ENCODE measurements at places on chromosomes 4 and X. TPM values are rescaled to one million over a fixed set of nuclear protein-coding genes. Genes with fewer than 3 reads are reported as not detected.
A peak's percentile ranks its signal among the peaks of the same experiment; 100 is the strongest.

DNA sequence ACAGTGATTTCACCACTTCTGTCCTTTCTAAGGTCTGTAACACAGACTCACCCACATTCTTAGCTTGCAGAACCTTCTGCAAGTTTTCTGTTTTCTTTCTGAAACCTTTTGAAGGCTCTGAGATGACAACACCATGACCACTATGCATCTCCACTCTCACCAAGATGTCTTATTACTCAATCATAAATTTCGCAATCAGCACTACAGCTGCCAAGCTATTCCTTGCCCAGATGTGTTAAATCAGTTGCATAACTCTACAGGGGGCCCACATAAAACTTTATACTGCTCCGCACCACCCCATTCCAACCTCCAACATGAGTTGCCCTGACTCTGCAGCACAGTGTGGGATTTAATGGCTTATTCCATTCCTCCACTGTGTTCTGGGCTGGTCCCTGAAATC, 229.9 kb downstream of the COL25A1 start:
- DNase-seq: no peak

GRCh38 chr4:123866796-123867195, 470.2 kb downstream of the SPRY1 start:
- no peak for DNase-seq

DNA sequence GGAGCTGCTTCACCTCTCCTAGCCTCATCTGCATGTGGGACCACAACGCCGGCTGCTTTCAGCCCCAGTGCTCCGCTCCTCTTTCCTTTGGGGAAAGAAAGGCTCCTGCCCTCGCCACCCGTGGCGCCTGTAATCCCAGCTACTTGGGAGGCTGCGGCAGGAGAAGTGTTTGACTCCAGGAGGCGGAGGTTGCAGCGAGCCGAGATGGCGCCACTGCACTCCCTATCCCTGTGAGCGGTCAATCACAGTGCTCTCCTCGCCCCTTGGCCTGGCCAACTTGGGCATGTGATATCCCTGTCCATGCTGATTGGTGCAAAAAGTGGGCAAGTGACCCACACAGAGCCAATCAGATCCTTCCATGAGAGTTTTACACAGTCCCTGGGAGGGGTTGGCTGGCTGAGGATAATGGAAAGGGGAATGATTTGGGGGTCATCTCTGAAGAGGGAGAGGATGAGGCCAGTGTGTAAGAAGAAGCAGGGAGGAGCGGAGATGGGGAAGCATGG, 56.2 kb downstream of the WFS1 start:
- no peak for DNase-seq

Gene PGRMC2
- 81.6 TPM for total RNA-seq

DNA sequence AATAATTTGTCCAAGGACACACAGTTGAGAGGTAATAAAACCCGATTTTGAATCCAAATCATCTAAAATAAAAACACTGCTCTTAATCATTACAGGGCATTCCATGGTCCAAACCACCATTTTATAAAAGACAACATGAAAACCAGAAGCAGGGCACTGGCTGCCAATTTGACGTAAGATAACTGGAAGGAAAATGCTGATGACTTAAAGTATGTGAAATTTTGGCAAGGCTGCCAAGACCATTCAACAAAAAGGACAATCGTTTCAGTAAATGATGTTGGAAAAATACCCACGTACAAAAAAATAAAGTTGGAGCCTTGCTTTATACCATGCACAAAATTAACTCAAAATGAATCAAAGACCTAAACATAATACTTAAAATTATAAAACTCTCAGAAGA, 344.4 kb downstream of the RAPGEF2 start:
- DNase-seq: no peak

GRCh38 chr4:144449611-144450010, 196.3 kb upstream of the HHIP start:
- DNase-seq: no peak

DNA sequence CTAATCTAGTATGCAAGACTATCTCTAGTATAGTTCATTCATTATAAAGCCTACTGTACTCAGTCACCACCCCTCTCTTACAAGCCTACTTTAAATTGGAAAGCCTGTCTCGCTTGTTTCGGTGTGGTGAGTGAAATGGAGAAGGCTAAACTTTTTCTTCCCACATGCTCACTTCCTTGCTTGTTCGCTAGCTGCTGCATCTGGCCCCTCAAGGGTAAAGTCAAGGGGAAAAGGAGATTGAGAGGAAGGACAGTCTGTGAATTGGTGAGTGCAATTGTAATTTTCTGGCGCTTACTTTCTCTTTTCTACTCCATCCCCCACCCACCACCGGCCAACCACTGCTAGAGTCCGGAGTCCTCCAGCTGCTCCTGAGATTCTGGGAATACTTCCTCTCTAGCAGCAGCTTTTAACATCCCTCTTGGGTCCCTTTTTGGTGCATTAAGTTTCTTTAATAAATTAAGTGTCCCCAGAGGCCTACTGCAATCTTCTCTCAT, 12.1 kb upstream of the ARAP2 start:
- no peak for DNase-seq

DNA sequence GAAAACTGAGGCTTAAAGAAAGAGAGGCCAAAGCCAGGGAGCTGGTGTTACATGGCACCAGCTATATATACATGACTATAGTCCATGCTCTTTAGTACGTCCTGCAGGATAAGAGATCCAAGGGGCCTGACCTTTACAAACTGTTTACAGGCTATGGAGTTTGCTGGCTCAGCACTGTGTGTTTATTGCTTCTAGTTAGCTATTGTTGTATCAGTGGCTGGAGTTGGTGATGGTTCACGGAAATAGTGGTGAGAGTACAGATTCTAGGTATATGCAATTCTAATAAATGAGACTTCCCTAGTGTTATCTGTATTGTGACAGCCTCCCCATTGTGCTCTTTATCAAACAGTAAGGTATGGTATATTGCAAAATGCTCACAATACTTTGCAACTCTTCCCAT, 46.5 kb downstream of the REPS2 start:
- peak; percentile 44 for DNase-seq

DNA sequence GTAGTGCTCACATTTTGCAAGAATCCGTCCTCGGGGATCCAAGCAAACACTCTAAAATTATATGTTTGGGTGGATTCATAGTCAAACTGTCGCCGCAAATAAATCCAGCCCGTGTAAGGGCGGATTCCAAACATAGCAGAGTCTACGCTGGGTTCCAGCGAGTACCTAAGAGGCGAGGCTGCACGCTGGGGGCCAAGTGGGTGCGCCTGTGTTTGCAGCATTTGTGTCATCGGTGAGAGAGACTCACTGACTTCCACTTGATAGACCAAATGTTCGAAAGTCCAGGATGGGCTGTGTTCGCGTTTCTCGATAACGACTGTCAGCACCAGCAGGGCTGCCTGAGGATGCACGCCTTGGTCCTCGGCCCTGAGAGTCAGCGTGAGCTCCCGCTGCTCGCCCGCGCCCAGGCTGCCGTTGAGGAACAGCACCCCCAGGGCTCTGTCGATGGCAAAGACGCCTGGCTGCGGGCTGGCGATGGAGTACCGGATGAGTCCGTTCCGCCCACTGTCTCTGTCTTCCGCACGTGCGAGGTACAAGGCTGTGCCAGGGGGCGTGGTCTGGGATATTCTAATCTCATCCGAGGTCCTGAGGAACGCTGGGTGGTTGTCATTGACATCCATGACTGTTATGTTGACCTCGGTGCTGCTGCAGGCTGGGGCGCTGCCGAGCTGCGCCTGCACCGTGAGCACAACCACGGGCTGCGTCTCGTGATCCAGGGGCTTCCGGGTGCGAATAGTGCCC, 158.7 kb downstream of the DCHS2 start:
- DNase-seq: no peak

DNA sequence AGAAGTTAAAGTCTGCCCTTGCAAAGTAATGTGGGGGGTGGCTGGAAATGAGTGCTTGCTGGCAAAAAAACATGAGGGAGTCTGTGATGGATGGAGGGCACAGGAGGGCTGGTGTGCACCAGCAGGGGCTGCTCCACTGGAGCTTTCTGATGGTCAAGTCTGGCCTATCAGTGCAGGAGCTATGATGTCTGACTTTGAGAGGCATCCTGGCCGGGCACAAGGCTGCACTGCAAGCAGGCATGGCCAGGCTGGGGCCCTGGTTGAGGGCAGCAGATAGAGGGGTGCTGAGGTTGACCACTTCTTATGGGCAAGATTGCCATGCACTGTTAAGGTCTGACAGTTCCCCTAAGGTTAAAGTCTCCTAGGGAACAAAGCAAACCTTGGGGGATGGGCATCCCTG, 1140.2 kb downstream of the FAM133A start:
- no peak for DNase-seq

Gene ODAPH
- not detected for total RNA-seq

DNA sequence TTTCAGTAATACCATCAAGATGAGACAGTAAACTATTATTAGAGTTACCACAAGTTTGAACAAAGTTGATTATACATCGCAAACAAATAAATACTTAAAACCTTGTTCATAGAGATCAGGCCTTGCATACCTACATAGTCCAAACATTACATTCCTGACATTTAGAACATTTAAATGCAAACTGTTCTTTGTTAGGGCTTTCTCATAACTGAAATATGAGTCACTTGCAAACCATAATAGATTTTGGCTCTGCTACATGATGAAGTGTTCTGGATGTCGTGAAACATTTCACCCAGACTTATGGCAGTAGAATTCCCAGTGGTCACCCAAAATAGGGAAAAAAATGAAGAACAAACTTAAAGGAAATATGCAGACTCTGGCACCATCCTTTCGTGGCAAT, 75.0 kb downstream of the FAT4 start:
- DNase-seq: no peak

DNA sequence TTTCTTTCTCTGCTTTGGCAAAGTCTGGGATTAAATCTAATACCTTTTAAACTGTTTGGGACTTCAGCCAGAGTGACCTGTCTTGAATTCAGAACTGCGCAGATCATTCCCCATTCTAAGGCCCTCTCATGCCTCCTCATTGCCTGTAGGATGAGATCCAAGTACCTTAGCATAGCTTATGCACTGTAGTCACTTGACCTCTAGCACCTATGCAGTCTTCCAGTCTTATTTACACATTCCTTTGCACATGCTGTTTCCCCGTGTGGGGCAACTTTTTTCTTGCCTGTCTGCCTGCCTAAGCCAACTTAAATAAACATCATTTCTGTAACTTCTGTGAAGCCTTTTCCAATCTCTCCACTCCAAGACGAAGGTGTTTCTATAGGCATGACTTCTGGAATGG, 68.4 kb downstream of the AR start:
- no peak for DNase-seq

- no peak for DNase-seq
Observed at GRCh38 chrX:16319929-16320328, 152.6 kb downstream of the MAGEB17 start.

Gene PLP1
- total RNA-seq: 65.0 TPM

DNA sequence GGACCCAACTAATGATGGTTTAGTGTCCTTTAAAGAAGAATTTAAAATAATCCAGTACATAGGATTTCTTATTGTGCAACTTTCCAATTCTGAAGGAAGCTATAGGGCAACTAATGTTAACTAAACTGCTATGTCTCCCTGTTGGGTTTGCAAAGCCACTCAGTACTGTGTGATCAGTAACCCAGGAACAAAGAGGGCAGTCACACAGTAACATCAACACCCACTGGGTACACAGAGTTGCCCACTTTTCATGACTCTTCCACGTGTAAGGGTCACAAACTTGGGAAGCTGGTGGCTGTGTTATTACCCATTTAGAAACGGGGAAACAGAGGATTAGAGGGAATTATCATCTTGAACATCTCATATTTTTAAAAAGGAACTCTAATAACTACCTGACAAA, 555.0 kb upstream of the DIPK2B start:
- DNase-seq: no peak

DNA sequence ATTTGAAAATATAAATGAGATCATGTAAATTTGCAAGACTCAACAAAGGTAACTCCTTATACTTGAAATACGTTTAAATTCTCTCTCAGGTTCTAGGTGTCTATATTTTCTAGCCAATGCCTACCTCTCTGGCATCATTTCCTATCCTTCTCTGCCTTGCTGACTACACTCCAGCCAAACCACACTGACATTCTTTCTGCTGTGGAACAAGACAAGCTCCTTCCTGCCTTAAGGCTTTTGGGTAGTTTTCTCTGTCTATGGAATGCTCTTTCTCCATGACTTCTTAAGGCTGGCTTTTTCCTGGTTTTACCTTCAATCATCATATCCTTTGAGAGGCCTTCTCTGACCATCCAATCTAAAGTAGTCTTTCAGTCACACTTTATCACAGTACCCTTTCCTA, 201.0 kb downstream of the SPRY1 start:
- no peak for DNase-seq

DNA sequence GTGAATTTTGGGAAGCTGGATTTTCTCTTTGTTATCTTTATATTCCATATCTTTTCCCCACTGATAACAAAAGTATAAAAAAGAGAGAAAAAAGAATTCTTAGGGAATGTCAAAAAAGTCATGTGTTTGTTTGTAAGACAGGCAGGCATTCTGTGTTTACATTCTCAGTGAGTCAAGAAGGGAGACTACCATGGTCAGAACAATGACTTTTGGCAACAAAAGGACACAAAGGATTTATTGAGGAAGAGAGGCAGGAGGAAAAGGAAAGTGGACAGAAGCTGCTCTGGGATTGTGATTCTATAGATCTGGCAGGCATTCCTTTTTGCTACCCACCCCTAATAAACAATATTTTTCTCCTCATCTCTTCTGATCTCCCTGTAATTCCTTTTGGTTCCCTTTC, 5.9 kb upstream of the ANK2 start:
- no peak for DNase-seq

GRCh38 chr4:65392488-65392887, 277.8 kb downstream of the EPHA5 start:
- no peak for DNase-seq

DNA sequence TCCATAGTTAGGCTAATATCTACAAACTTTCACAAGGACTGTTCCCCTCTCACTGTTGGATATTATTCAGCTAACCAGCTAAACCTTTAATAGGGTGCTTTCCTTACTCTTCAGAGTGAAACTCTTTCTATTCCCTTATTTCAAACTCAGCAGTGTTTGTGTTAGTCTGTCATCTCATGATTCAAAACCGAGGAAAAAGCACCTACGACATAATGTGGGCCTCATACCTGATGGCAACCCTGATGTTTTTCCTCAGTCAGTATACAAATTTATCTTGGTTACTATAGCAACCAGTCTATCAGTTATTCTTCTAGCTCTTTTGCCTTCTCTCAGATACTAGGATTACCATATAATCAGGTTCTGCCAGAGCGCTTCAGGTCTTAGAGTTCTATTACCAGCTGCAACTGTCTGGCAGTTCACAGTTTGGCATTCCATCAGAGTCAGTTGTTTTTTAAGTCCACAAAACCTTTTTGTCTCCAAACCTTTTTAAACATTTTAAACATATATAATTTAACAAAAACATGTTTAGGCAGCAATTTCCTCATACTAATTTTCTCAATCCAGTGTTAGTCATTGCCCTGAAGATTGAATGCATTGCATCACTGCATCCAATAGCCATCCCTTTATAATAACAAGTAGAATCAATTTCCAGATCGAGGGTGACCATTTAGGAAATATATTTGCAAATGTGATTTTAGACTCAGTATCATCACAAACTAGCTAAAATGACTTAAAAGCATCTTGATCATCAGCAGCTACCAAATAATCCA, 7.4 kb downstream of the WDR44 start:
- DNase-seq: no peak

- DNase-seq: no peak
Observed at GRCh38 chr4:139901531-139902320, 236.1 kb downstream of the MGST2 start.

GRCh38 chr4:77833126-77833724, 14.1 kb upstream of the CNOT6L start:
- no peak for DNase-seq

- DNase-seq: no peak
Observed at GRCh38 chrX:9562851-9563250, 98.0 kb downstream of the TBL1X start.

GRCh38 chr4:57234252-57234775, 124.1 kb upstream of the IGFBP7 start:
- no peak for DNase-seq

- DNase-seq: no peak
Observed at GRCh38 chr4:26127851-26128337, 192.9 kb upstream of the RBPJ start.

Measured in mucosa of descending colon (tissue), 3 donors.